ENCODE measurements at places on chromosomes 5 and 9.

GRCh38 chr9:117425566-117425965 lies 10.7 kb upstream of the ASTN2 start:
- no peak for DNase-seq

- no peak for DNase-seq
These were observed 3.0 kb downstream of the NFIL3 start for GRCh38 chr9:91420501-91421127.

DNA sequence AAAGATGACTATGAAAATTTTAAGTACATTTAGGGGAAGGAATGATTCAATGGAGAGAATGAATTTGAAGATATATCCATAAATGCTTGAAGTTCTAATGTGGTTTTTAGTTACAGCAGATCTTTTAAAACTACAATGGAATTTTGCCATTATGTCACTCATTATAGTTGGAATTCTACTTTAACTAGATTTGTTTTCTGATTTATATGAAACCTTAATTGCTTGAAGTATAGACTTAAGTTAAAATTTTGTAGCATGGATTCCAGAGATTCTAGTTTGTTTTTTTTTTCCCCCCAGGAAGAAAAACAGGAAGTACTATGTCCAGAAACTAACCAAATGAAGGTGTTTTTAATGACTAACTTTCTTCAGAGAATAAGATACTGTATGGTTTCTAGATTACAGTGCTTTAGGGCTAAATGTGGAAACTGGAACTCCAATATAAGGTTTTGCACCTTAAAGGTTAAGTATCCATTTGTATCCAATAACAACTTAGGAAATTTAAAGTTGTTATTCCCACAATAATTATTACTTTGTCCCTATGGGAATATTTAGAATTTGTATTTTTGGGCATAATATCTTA lies 70.3 kb downstream of the ZSWIM6 start:
- no peak for DNase-seq

DNA sequence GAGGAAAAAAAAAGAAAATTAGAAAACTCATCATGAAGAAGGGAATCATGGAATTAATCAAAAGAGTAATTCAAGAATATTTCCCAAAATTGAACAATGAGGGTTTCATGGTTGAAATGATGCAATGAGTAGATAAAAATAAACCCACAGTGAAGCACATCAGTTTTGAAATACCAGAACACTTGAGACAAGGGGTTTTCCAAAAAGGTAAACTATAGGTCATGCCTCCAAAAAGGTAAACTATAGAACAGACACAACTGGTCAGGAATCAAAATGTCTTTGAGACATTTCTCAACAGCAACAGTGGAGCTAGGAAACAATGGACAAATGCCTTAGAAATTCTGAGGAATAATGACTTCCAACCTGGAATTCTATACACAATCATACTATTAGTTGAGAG lies 60.2 kb upstream of the PCSK5 start:
- no peak for DNase-seq

DNA sequence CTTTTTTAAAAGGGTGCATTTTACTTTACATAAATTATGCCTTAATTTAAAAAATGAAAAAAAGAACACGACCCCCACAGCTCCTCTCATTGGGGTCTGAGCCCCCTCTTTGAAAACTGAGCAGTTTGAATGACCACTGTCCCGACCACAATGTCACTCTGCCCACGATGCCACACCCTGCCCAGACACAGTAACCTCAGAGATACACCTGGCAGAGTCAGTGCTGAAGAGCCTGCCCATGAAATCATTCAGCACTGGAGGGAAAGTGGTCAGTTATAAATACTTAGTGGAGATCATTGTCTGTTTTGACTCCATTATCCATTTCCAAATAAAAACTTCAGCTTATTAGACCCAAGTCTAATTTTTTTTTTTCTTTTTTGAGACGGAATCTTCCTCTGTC lies 49.3 kb downstream of the DNAJC21 start:
- no peak for DNase-seq

- DNase-seq, result no peak
These were observed 3.7 kb downstream of the GRM6 start for GRCh38 chr5:178991190-178992145.

- no peak for DNase-seq
These were observed 63.5 kb downstream of the ZNF474 start for GRCh38 chr5:122192497-122193496.

DNA sequence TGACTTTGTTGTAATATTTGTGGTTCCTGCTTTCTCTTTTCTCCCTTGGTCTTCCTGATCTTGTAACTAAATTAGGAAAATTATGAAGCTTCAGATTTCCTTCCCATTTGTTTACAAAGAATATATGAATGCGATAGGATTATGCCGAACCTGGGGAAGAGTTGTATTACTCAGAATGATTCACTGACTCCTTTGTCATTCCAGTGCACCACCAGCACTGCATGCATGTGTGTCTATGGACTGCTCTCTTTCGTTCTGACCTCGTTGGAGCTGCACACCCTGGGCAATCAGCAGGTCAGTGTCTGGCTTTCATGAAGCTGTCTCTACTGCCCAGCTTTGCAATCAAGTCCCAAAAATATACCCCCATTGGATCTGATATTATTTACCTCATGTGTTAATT lies 25.5 kb downstream of the NUP188 start:
- no peak for DNase-seq

GRCh38 chr9:83283528-83283927 lies 220.6 kb upstream of the RASEF start:
- DNase-seq, result no peak

DNA sequence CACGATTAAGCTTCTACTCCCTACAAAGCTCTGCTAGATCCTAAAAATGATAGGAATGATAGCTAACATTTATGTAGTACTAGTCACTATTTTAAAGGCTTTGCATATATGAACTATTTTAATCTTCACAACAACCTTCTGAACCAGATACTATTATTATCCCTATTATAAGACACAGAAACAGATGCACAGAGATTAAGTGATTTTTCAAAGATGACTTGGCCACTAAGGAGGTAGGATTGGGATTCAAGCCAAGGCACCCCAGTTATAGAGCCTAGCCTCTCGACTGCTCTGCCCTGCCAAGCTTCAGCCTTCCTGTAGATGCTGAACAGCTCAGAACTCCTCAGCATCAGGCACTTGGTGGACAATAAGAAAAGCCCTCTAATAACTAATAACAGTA lies 200.9 kb upstream of the PTGER4 start:
- no peak for DNase-seq

DNA sequence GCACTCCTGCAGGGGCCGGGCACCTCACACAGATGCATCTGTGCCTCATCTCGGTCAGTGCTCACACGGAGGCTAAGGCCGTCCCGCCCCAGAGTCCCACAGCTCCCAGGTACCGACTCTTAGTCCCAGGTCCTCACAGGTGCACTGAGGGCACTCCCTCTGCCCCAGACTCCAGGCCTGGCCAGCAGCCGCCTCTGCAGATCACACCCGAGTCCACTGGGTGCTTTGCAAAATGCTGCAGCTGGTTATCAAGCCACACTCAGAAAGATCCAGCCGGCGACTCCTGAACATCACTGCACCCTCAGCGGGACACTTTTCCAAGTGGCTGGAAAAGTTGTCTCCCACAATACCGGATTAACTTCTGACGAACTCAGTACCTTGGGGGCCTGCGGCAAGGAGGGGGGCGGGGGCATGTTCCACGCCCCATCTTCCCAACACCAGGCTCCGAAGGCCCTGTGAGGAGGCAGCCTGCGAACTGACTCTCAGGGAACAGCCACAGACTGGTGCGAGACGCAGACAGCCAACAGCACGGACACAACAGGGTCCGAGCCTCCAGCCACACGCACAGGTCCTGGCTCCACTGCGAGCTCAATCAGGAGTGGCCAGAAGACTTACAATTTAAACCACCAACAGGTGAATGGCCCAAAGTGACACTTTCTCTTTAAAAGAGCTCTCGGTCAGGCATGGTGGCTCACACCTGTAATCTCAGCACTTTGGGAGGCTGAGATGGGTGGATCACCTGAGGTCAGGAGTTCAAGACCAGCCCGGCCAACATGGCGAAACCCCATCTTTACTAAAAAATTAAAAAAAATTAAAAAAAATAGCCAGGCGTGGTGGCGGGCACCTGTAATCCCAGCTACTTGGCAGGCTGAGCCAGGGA lies 4.0 kb downstream of the BRD3 start:
- no peak for DNase-seq

GRCh38 chr5:35877655-35878054 lies 21.0 kb downstream of the IL7R start:
- DNase-seq, result no peak

GRCh38 chr5:68086857-68087256 lies 128.7 kb upstream of the PIK3R1 start:
- no peak for DNase-seq

DNA sequence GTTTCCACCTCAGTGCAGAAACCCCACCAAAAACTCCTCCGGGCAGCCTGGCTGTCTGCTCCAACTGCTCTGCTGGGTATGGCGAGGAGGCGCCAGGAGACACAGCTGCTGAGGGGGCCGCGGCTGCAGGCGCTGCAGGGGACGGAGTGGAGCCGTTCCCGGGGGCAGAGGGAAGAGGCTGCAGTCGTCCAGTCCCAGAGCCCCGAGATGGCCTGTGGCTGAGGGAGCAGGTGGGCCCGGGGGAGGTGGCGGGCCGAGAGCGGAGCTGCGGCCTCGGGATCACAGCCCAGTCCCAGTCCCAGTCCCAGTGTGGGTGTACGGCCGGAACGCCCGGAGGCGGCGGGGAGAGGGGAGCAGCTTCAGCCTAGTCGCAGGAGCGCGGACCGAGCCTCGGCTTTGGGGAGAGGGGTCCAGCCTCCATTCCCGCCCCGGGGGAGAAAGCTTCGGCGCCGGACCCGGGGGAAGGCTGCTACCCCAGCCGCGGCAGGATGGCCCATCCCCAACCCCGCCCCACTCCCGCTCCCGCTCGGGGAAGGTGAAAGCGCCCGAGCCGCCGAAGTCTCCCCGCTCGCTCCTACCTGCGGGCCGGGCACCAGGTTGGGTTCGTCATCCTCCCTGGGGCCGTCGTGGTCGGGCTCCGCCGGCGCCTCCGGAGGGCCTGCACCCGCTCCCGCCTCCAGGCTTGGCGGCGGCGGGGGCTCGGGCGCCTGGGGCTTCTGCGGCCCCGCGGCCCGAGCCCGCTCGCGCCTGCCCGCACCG lies 513 bp downstream of the FAM193B start:
- DNase-seq, result peak; percentile 62

GRCh38 chr5:143234162-143234842 lies 169.2 kb downstream of the NR3C1 start:
- no peak for DNase-seq

GRCh38 chr9:7799234-7799943 lies at the start of gene DMAC1:
Gene DMAC1, minus strand, starts transcription at chr9:7799778. Its CDS starts 44 bp downstream, at chr9:7799734.
- peak; percentile 72 for DNase-seq

GRCh38 chr5:90606539-90606938 lies 47.9 kb downstream of the ADGRV1 start:
- DNase-seq, result no peak

GRCh38 chr5:52727576-52727975 lies 60.1 kb upstream of the ITGA1 start:
- DNase-seq, result no peak

DNA sequence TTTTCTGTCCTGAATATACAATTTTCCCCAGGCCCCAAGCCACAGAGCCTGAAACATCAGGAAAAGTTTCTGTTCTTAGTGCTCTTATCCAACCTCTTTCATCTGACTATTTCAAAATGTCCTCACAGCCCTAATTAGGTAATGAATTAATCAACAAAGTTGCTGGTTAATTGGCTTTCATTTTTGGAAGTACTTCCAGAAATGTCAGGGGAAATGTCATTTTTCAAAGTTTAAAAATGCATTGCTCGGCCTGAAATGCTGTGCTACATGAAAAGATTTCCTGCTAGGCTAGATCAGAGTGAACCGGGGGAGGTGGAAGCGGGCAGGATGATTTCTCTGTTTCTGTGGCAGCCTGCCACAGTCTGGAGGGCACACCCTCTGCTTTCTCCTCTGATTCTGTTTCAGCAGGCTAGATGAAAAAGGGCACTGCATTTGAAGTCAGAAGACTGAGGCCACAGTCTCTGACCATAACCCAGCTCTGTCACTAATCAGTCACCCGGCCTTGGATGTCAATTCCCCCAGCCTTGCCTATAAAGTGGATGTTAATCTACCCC lies 55.9 kb upstream of the BARX1 start:
- DNase-seq, result no peak

DNA sequence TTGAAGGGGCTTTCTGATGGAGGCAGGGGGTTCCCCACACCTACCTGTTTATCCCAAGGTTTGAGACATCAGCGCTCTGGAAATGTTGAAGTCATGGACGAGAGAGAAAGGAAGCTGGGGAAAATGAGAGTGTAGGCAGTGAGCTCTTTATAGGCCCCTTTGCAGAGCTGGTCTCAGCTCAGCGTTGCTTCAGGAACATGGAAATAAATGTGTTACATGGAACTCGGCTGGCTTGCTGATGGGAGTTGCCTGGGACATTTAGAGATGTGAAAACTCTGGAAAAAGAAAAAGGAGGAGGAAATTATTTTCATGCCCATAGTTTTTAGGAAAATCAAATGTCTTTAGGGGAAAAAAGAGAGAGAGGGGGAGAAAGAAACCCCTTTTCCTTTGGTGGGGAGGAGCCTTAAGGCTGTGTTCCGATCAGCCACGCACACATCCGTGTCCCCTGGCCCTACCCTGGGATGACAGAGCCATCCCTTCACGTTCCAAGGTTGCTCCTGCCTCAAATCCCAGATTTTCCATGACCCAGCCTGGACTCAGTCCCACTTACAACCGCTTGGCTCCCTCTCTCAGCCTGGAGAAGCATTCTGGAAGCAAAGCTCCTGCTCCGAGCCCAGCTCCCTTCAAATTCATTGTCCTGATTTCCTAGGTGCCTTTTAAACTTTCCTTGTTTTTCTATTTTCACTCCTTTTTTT lies 78.3 kb downstream of the COL27A1 start:
- no peak for DNase-seq

GRCh38 chr5:52693280-52693679 lies 94.4 kb upstream of the ITGA1 start:
- peak; percentile 26 for DNase-seq

GRCh38 chr9:86948074-86948929 lies 996 bp upstream of the GAS1 start:
- peak; percentile 79 for DNase-seq

- no peak for DNase-seq
These were observed 2.0 kb downstream of the PDLIM7 start for GRCh38 chr5:177495243-177496060.

GRCh38 chr9:36486933-36487481 lies 85.7 kb upstream of the MELK start:
- peak; percentile 59 for DNase-seq

GRCh38 chr5:44679214-44679613 lies 129.5 kb upstream of the MRPS30 start:
- no peak for DNase-seq

DNA sequence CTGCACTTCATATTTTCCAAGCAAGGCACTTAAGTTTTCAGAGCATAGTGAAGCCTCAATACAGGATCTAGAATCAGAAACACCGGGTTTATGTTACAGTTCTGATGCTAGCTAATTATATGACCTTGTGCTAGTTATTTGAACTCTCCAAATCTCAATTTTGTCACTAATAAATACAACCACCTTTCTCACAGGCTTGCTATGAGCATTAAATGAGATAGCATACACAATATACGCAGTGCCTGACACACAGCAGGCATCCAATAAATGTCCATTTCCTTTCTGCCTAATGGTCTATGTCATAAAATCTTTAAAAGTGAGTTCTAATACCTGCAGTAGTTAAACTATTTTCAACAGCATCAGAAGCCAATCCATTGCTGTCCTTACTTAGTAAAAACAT lies 32.9 kb downstream of the NADK2 start:
- DNase-seq, result no peak

GRCh38 chr9:136806067-136806466 lies 1.7 kb upstream of the RABL6 start:
- no peak for DNase-seq

GRCh38 chr5:126031989-126032716 lies 391.1 kb upstream of the GRAMD2B start:
- DNase-seq, result no peak

All from activated T-cell treated with anti-CD3 and anti-CD28 coated beads, Interleukin-2, amount 50 U/mL, for 1 hour (primary cell).